ENCODE measurements at places on chromosomes 7 and 10.
A peak's percentile ranks its signal among the peaks of the same experiment; 100 is the strongest.

GRCh38 chr7:134690016-134690415 lies 43.4 kb downstream of the BPGM start:
- no peak for DNase-seq

- DNase-seq = no peak
Measured at GRCh38 chr7:47839381-47839780, 108.9 kb downstream of the PKD1L1 start.

DNA sequence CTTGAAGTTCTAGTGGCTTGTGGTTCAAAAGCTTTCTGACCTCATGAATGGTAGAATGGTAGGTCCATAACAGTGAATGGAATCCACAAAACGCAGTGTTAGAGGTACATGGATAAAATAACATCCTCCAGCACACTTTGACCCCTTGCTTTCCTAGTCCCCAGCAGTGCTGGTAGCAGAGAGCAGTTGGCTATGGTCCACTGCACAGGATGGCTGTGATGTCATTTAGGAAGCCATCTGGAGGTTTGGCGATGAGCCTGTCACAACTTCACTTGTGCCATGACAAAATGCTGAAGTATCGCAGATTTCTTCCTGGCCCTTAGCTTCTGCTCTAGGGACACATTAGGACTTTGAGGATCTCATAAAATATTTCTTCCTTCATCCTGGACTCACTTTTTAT lies 300.0 kb upstream of the FZD8 start:
- no peak for DNase-seq

DNA sequence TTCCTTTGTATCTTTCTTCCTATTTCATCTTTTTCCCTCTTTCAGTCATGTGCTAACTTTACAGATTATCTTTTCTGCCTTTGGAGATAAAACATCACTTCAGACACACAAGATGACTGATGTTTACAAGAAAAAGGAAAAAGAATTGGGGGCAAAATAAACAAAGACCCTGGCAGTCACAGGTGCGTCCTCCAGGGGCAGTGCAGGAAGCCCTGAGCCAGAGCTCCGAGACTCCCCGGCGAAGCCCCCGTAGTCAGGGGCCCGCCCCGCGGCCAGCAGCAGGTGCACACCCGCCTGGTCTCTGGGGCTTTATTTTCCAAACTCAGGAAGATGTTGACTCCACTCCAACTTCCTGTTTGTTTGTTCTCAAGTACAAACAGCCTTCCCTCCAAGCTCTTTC lies 10.2 kb downstream of the STK32C start:
- peak; percentile 40 for DNase-seq

DNA sequence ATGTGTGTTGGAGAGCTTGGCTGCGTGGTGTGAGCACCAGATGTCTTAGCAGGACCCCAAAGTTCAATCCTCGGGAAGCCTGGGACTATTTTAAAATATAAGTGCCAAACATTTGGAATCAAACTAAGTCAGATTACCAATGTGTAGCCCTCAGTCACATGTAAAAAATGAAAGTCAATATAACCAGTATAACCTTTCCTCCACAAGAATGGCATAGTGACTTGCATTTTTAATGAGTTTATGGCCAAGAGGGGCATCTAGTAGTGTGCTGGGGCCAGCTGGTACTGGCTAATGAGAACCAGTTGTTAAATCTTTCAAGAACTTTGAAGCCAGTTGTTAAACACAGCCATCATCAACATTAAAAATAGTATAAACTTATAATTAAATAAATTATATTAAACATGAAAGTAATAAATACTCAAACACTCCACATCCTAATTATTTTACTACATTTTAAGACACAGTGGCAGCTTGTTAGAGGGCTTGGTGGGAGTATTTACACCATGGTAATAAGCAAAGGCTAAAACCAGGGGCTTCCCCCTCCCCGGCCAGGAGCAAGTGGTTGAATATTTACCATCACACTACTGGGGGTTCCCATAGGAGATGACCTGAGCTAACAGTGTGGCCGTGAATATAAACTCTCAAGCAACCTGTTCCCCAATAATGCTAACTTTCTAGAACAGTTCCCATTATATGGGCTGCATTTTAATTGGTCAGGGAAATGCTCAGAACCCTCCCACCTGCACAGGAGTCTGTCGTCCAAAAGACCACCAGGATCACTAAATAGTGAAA lies 7.9 kb upstream of the FAM170B start:
- DNase-seq = no peak

- no peak for DNase-seq
Measured at GRCh38 chr10:80528185-80528700, 9.5 kb upstream of the SH2D4B start.
